ENCODE measurements at places on chromosomes 1 and 21.

DNA sequence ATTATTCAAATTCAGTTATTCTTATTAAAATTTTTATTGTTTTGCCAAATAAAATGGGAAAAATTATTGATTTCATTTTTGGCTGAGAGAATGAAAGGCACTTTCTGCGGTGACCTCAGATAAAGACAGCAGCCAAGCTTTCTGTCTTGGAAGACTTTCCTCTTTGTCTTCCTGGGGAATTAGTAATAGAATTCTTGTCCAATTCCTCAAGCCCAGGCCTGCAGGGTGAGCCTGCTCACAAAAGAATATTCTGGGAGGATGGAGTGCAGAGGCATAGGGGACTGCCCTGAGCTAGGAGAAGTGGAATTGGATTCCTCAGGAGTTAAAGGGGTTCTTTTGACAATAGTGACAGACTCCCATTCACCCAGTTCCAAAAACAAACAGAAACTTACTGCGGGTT is 614.5 kb upstream of the ADGRL2 start:
- DNase-seq: peak; percentile 14

GRCh38 chr1:53107570-53108322 is 34.7 kb downstream of the SLC1A7 start:
- peak; percentile 96 for DNase-seq

DNA sequence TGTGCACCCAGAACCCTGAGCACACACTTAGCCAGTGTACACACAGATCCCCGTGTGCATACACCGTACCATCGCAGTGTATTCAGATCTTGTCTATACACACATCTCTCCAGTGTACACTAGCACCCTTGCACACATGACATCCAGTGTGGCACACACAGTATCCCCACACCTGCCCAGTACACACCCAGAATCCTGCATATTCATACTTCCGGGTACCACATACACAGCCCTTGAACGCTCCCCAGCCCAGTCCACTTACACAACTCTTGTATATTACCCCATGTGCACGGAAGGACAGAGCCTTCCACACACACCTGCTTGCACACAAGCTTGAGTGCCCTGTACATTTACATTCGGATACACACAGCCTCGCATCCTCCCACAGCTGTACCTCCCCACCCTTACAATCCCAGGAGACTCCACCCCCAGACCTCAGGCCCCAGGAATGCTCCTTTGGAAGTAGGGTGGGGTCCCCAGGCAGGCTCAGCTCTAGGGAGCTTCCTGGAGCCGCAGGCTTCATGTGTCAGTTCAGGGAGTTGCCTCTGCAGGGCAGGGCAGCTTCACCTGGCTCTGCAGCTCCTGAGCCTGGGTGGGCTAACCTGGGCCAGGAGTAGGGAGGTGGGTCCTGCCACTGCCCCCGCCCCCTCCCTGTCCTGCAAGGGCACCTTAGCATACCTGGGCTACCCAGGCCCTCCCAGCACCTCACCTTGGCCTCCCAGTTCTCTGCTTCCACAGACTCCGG is 46.2 kb downstream of the AHDC1 start:
- no peak for DNase-seq

DNA sequence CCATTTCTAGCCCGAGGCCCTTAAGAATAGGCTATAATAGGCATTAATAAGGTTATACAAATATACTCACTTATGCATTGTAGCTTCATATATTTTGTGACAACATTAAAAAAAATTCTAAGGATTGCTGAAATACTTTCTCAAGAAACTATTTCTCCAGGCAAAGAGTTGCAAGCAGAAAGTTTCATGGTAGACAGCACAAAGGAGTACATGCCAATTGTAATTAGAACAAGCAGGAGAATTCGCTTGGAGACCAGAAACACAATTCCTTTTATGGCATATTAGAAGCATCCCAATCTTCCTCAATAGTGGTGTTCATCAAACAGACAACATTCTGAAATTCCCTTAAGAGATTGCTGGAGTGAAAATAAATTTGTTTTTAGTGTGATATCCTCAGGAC is 122.8 kb downstream of the CRB1 start:
- DNase-seq: no peak

- DNase-seq: no peak
Observed at GRCh38 chr21:37737507-37737906, 178.8 kb downstream of the KCNJ6 start.

DNA sequence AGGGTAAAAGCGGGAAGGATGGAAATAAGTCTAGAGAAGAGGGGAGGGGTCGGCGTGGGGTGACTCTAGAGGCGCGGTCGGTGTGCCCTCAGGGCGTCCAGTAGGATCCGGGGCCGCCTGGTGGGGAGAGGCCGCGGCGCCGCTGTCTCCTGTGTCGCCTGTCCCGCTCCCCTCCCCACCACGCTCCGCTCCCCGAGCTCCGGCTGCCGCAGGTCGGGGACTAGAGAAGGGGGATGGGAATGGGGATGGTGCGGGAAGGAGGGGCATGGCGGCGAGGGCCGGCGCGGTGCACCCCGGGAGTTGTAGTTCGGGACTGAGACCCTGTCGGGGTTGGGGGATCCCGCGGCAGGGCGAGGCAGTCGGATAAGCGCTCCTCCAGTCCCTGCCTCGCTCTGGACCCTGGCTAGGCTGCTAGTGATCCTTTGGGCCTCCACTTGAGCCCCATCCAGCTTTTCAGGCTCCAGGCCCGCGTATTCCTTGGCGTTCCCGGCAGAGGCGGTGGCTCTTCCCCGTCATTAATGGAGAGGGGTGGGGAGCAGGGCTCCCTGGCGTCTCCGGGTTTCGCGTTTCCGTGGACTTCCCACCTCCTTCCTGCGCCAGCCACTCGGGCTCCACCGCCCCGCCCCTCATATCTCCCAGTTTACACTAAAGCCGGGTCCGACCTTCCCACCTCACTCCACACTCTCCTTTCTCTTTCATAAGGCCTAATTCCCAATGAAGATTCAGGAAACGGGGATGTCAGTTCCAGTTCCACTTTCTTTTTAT is at the start of gene ENTREP3:
ENTREP3 (minus strand) TSS at position 241 of the 765 bp plus-strand sequence. CDS start 606 bp downstream, outside the sequence.
- DNase-seq: peak; percentile 86

- DNase-seq: no peak
Observed at GRCh38 chr1:55980582-55980981, 598.8 kb downstream of the PLPP3 start.

Data from GM23248 (cell line).